ENCODE measurements at places on chromosomes 5 and 9. TPM values are rescaled to one million over a fixed set of nuclear protein-coding genes. Genes with fewer than 3 reads are reported as not detected.

GRCh38 chr5:40958811-40959210 is 49.5 kb downstream of the C7 start:
- H3K27ac ChIP-seq = no peak overlapping the region
- H3K27me3 ChIP-seq = no peaks in the 10 kb centered on the region
- DNase-seq = no peak
- H3K4me3 ChIP-seq = no peak overlapping the region
- no peaks in the 10 kb centered on the region for H3K36me3 ChIP-seq

GRCh38 chr9:38226491-38226951 is 157.5 kb upstream of the SHB start:
- DNase-seq = peak; percentile 62
- no peaks in the 10 kb centered on the region for H3K36me3 ChIP-seq
- no peak overlapping the region for H3K27ac ChIP-seq
- peaks cover 18% of the 10 kb centered on the region for H3K4me1 ChIP-seq
- no peaks in the 10 kb centered on the region for H3K27me3 ChIP-seq

- peaks cover 99% of the 10 kb centered on the region for H3K36me3 ChIP-seq
- H3K27me3 ChIP-seq = no peaks in the 10 kb centered on the region
- peaks cover 39% of the 10 kb centered on the region for H3K4me1 ChIP-seq
- H3K27ac ChIP-seq = no peak overlapping the region
These were observed 17.4 kb upstream of the SEC16A start for GRCh38 chr9:136499935-136500910.

Gene SGCD
- 19.1 TPM for polyA plus RNA-seq

- no peaks in the 10 kb centered on the region for H3K27me3 ChIP-seq
- peak; percentile 63 for DNase-seq
- H3K36me3 ChIP-seq = no peaks in the 10 kb centered on the region
- peak overlapping the region; percentile 56 for H3K4me3 ChIP-seq
- H3K27ac ChIP-seq = peak overlapping the region; percentile 79
These were observed 18.7 kb upstream of the RNF130 start for GRCh38 chr5:180090098-180090768.

Gene PPP2R2B
- 166 TPM for polyA plus RNA-seq

DNA sequence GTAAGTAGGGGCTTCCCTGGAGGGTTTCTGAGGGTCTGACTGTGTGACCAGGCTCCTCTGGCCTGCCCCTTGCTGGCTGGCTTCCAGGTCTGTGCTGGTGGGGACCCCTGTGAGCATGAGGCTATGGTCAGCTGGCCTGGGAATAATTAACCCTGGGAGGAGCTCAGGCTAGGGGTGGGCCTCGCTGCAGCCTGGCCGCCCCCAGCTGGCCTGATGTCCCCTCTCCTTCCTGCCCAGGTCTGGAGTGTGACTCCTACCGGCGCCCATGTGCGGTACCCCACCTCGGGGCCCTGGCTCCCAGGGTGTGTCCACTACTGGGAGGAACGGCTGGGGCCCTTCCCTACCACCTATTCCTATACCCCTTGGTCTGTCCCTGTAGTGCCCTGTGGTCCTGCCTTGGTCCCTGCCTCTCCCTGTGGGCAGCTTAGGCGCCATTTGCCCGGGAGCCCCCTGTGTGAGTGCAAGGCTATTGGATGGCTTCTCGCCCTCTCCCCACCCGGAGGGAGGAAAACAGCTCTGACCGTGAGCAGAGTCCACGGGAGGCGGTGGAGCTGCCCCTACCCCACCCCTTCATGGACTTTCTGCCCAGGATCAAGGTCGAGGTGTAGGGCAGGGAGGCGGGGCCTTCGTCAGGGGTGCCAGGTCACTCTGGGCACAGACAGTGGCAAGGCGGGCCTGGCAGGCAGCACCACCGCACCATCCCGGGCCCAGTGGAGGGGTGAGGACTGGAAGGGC is 9.4 kb downstream of the RXRA start:
- H3K4me1 ChIP-seq = peaks cover 90% of the 10 kb centered on the region
- no peak overlapping the region for H3K27ac ChIP-seq
- H3K36me3 ChIP-seq = peaks cover 37% of the 10 kb centered on the region
- H3K27me3 ChIP-seq = no peaks in the 10 kb centered on the region

Gene SH2D3C
- 29.4 TPM for polyA plus RNA-seq

GRCh38 chr5:147708708-147709107 is 73.8 kb downstream of the JAKMIP2 start:
- H3K4me1 ChIP-seq = peaks cover 3% of the 10 kb centered on the region
- no peak overlapping the region for H3K27ac ChIP-seq
- H3K27me3 ChIP-seq = no peaks in the 10 kb centered on the region

DNA sequence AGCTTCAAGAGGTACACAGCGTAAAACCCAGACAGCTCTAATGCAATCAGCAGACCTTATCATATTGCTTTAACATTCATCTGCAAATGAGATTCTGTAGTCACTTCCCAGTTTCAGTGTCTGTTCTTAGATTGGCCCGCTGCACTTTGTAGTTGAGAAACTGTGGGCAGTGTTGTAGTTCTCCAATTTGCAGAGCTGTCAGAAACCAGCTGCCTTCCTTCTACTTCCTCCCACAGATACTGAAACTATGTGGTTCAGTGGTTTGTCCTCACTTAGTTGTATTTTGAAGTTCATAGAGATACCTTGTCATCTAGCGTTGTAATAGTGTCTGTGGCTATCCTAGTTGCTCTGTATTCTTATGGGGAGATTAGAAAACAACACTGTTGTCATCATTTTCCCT is 39.6 kb upstream of the TRIM36 start:
- H3K4me1 ChIP-seq = no peaks in the 10 kb centered on the region
- no peak overlapping the region for H3K4me3 ChIP-seq
- no peak overlapping the region for H3K27ac ChIP-seq

- H3K4me1 ChIP-seq = peaks cover 13% of the 10 kb centered on the region
- no peak overlapping the region for H3K27ac ChIP-seq
- DNase-seq = no peak
- H3K4me3 ChIP-seq = no peak overlapping the region
- no peaks in the 10 kb centered on the region for H3K27me3 ChIP-seq
These were observed 53.7 kb downstream of the ZNF618 start for GRCh38 chr9:113929634-113930389.

Gene LRRC19
- polyA plus RNA-seq = 0.13 TPM

GRCh38 chr9:131478911-131479310 is 23.8 kb upstream of the POMT1 start:
- no peak overlapping the region for H3K27ac ChIP-seq
- H3K27me3 ChIP-seq = no peaks in the 10 kb centered on the region
- DNase-seq = no peak

GRCh38 chr5:154571325-154572035 is 93.5 kb upstream of the HAND1 start:
- H3K36me3 ChIP-seq = no peaks in the 10 kb centered on the region
- no peak for DNase-seq
- H3K27ac ChIP-seq = no peak overlapping the region
- no peak overlapping the region for H3K4me3 ChIP-seq

Gene PLCXD3
- polyA plus RNA-seq = 9.2 TPM

Gene FAM170A
- polyA plus RNA-seq = not detected

Gene TXNDC8
- polyA plus RNA-seq = not detected

Gene TMC1
- polyA plus RNA-seq = 2.0 TPM

Gene CCL28
- 1.0 TPM for polyA plus RNA-seq

Gene TAL2
- polyA plus RNA-seq = 1.9 TPM
